ENCODE measurements at places on chromosomes 11 and 22.
A peak's percentile ranks its signal among the peaks of the same experiment; 100 is the strongest.

- DNase-seq: no peak
Observed at GRCh38 chr22:38074181-38075104, 9.5 kb downstream of the SLC16A8 start.

DNA sequence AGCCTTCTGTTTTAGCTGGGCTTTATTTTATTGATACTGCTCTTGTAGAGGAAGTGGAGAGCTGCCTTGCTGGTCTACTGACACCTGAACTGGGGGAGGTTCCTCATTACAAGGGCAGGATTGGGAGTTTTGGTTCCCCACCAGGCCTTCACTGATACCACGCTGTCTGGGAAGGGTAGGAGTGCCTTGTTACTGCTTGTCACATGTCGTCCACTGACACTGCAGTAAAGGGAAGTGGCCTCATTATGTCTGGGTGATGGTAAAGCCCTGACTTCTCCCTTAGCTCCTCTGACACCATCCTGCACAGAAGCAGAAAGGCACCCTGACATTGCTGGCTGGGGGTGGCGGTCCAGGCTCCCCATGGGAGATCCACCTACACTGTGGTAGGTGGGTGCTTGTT, 38.7 kb upstream of the ELF5 start:
- DNase-seq: no peak

- DNase-seq: peak; percentile 58
Observed at GRCh38 chr22:46267431-46268279, at the start of gene TTC38. Gene TTC38, plus strand, starts transcription at chr22:46268008. Its CDS starts 32 bp downstream, at chr22:46268040.

GRCh38 chr11:70139785-70140410, 61.8 kb downstream of the ANO1 start:
- DNase-seq: no peak

DNA sequence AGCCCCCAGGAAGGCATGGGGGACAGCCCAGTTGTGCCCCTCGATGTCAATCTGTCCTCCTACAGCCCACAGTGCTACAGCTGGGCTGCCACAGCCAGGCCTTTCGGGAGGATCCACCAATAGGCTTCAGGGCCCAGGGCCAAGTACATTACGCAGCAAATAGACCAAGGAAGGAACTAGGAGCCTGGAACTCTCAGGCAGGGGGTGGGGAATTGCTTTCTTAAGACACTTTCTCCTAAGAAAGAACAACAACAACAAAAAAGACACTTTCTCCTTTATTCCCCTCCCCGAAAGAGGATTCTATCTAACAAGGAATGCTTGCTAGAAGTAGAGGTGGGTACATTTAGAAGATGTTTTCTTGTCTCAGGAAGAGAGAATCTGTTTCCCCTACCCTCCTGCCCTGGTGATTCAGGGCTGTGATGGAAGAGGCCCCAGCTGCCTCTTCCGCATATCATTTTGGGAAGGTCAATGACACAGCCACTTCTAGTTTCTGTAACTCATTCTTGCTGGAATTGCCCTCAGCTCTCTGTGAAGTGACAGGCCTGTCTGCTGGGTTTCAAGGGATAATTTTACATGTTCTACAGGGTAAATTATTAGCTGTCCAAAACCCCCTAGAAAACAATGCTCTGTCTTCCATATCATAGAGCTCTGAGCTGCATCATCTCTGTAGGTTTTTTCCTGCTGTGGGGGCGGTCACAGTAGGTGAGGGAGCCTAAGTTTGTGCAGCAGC, 6.0 kb upstream of the MALAT1 start:
- no peak for DNase-seq

- DNase-seq: no peak
Observed at GRCh38 chr11:9525116-9525515, 48.4 kb upstream of the WEE1 start.

- DNase-seq: no peak
Observed at GRCh38 chr11:45725776-45726492, 60.5 kb upstream of the CHST1 start.

- DNase-seq: no peak
Observed at GRCh38 chr11:103875855-103876510, 160.5 kb upstream of the DDI1 start.

- DNase-seq: no peak
Observed at GRCh38 chr11:110679323-110679975, 32.8 kb downstream of the ARHGAP20 start.

- no peak for DNase-seq
Observed at GRCh38 chr11:33320814-33321330, 63.7 kb downstream of the HIPK3 start.

- no peak for DNase-seq
Observed at GRCh38 chr11:105298630-105299029, 159.1 kb upstream of the CARD18 start.

- DNase-seq: no peak
Observed at GRCh38 chr22:30637701-30638114, 2.1 kb downstream of the SLC35E4 start.

DNA sequence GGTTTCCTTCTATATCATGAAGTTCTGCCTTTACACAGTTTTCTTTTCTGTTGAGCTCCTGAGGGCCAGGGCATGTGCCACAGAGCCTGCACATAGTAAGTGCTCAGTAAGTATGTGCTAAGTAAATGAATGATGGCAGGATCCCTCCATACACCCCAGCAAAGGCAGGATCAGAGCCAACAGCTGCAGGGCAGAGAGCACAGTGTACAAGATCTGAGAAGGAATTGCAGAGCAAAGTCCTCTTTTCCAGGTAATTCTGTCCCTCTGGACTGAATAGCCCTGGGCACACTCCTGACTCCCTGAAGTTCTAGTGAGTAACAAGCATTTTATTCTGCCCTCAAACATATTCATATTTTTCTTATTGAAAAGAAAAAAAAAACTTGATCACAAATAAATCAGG, 117.7 kb downstream of the GALNT18 start:
- no peak for DNase-seq

DNA sequence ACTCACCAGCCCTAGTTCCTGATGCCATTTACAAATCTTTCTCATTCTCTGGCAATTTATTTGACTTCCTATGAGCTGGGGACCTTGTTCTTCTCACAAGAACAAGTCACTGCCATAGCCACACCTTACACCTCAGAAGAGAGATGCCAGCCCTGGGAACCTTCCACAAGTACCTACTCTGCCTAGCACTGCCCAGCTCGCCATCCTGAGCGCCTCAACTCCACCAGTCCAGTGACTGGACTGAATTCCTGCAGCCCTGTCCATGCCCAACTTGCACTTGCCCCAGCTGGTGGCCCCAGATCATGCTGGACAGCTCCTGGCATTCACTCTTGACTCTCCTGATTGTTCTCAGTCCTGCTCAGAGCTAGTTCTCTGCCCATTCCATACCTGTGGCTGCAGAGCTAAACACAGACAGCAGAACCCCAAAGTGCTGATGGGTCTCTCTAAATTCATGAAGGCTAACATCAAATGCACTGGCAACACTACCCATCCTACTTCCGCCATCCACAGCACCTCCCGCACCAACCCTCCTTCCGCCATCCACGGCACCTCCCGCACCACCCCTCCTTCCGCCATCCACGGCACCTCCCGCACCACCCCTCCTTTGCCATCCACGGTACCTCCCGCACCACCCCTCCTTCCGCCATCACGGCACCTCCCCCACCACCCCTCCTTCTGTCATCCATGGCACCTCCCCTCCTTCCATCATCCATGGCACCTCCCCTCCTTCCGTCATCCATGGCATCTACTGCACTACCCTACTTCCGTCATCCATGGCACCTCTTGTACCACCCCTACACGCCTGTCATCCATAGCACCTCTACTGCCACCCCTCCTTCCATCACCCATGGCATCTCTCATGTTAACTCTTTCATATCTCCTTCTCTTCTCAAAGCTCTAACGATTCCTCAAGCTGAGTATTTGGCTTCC, 23.6 kb upstream of the SLC25A1 start:
- no peak for DNase-seq

DNA sequence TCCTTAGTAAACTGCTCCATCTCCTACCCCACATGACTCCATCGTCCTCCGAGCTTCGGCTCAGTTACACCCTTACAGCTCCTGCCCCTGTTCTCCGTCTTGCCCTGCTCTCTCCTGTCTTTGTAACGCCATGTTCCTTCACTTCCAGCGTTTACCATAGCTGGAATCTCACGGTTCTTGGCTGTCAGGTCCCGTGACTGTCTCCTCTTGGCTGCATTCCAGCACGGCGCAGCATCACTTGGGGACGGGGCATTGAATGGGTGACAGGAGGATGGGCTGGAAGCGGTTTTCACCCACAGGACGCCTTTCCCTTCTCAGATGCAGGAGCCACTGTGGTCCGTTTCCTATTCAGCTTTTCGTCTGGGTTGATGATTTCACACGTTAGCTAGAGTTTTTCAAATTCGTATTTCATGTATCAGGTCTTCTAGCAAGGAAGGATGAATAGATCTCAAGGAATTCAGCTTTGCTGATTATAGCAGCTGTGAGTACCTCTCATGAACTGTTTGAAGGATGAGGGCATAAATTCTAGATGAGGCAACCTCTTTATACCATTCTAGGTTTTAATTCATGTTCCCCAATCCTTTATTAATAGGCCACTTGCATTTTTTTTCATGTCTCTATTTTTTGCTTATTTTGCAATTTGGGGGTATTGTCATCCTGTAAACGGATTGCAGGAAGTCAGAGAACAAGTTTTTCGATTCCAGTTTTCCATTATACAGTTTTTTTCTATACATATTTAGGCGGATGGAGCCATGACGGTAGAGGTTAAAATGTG, 29.1 kb downstream of the ZBED4 start:
- DNase-seq: no peak

GRCh38 chr11:66684635-66685034, 6.9 kb upstream of the RBM4B start:
- DNase-seq: no peak

Measured in neuronal stem cell (in vitro differentiated cells).